Parietal lobe (tissue), 2 donors: ENCODE measurements at places on chromosomes 11 and 22. TPM values are rescaled to one million over a fixed set of nuclear protein-coding genes. Genes with fewer than 3 reads are reported as not detected.

The CSF2RB gene
- total RNA-seq: 0.31 TPM

The SLN gene
- 9.7 TPM for total RNA-seq

The MLC1 gene
- 23.8 TPM for total RNA-seq

The GLB1L3 gene
- total RNA-seq: 0.94 TPM

The FIBIN gene
- total RNA-seq: 5.6 TPM

The MS4A3 gene
- not detected for total RNA-seq

The NNMT gene
- 2.8 TPM for total RNA-seq

The MCHR1 gene
- total RNA-seq: 0.63 TPM

The OTUB1 gene
- 37.9 TPM for total RNA-seq

The TPST2 gene
- total RNA-seq: 19.4 TPM

The LRRC10B gene
- total RNA-seq: 2.5 TPM

The RIMBP3C gene
- total RNA-seq: 1.3 TPM

The XRCC6 gene
- total RNA-seq: 192 TPM

The MPEG1 gene
- total RNA-seq: 1.6 TPM

The GGTLC3 gene
- not detected for total RNA-seq

The SEPTIN3 gene
- total RNA-seq: 227 TPM

The MS4A6E gene
- total RNA-seq: not detected

The OSM gene
- total RNA-seq: not detected

The ZMAT5 gene
- 11.9 TPM for total RNA-seq

The BEST1 gene
- 1.9 TPM for total RNA-seq

The APOBEC3G gene
- total RNA-seq: 1.6 TPM

The BAIAP2L2 gene
- 0.31 TPM for total RNA-seq

The SLC6A5 gene
- total RNA-seq: not detected

The SCGB1D2 gene
- not detected for total RNA-seq

The DERL3 gene
- 2.2 TPM for total RNA-seq

The SYT9 gene
- total RNA-seq: 7.2 TPM

The CSNK2A3 gene
- total RNA-seq: 5.6 TPM

The WBP2NL gene
- total RNA-seq: 14.4 TPM

The CHRNA10 gene
- total RNA-seq: 2.8 TPM

The C1QTNF4 gene
- total RNA-seq: 19.7 TPM

The FGF3 gene
- not detected for total RNA-seq

The CCDC87 gene
- total RNA-seq: 0.63 TPM

The OR51I1 gene
- 2.5 TPM for total RNA-seq

The HBD gene
- not detected for total RNA-seq

The KCTD21 gene
- 7.8 TPM for total RNA-seq

The FAM180B gene
- total RNA-seq: not detected

The KCNQ1 gene
- not detected for total RNA-seq

The MMP1 gene
- total RNA-seq: not detected

The OR4S2 gene
- not detected for total RNA-seq

The IRAG1 gene
- total RNA-seq: 0.63 TPM

The SYT7 gene
- 23.5 TPM for total RNA-seq

The OR56A1 gene
- 0.31 TPM for total RNA-seq
